SIG-M5 (cell line): ENCODE measurements at places on chromosomes 5 and 9.

DNA sequence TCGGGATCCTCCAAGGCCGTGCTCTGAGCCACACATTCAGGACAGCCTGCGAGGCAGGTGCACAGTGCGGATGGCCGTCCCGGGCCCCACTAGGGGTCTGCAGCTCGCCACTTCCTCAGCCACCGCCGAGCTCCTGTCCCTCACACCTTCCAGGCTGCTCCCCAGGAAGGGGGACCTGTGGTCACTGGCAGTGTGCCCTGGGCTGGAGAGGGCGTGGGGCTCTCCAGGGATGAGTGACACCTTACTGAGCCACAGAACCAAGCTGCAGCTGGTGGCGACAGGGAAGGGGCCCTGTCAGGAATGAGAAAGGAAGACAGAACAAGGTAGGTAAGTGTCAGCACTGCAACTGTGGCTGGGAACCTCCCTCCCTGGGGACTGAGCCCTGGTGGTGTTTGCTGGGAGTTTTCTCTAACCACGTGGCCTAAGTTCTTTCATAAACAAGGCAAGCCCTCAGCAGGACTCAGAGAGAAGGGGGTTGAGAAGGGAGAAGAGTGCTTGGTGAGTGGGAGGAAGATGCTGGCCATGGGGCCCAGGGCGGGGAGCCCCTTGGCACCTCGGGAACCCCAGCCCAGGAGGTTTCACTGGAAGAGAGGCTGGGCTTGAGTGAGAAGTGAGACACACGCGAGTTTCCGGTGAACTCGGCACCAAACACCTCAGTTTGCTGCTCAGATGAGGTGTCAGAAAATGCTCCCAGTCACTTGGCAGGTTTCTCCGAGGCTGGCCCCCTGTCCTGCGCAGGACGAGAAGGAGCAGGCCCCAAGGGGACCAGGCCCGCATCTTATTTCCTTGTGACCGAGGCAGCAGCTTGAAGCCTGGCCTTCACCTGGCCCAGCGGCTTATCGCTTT, 5.2 kb downstream of the IL13 start:
- DNase-seq = no peak

DNA sequence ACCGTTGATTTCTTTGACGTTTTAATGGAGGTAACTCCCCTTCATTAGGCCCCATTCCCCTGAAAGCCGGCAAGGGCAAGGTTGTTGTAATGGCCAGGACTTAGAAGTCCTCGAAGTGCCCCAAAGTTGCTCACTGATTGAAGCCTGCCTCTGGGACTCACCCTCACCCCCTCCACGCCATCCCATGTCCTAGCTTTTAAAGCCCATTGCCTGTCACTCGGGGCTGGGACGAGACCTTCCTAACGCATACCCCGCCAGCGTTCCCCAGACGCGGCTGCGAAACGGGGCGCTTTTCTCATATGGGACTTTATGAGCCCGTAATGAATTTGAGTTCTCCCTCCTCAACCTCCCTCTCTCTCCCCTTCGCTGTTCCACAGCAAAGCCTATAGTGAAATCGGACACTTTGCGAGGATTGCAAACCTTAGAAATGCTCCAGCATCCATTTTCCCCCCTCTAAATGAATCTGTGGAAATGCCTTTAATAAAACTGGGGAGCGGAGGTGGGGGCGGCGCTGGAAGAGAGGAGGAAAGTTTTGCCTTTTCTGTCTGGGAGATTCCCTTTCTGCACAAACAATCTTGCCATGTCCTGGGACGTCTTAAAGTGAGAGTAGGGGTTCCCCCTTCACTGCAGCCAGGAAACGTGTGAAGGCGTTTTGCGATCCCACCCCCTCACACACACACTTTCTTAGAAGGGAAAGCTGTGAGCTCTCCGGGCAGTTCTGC, 1.5 kb downstream of the PAPPA start:
- no peak for DNase-seq

- no peak for DNase-seq
These were observed 94.3 kb upstream of the IL7R start for GRCh38 chr5:35762368-35762767.

DNA sequence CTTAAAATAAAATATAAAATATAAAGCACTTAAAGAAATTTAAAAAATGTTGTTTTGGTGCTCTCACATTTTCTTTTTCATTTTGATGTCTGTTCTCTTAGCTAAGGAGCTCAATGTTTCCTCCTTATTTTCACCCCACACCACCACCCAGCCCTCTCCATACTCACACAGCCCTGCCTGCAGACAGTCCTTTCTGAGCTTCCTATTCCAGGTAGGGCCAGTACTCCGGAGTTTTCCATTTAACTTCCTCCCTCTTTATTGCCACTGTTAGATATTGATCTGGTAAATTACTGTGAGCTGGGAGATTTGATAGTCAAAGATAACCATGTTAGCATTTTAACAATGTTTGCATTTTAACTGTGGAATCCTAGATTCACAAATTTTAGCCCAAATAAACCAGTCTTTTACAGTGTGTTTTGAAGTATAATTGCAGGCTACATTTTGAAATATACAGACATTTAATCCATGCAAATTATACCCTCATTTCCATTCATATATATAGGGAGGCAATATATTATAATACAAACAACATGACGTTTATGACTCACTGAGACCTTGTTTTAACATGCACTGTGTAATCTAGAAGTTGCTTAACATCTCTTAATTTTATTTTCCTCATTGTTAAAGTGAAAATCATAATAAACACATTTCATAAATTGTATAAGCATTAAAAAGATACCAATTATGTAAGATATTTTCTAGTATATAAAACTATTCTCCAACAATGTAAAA, 927.1 kb downstream of the NR2F1-AS1 start:
- DNase-seq = no peak

DNA sequence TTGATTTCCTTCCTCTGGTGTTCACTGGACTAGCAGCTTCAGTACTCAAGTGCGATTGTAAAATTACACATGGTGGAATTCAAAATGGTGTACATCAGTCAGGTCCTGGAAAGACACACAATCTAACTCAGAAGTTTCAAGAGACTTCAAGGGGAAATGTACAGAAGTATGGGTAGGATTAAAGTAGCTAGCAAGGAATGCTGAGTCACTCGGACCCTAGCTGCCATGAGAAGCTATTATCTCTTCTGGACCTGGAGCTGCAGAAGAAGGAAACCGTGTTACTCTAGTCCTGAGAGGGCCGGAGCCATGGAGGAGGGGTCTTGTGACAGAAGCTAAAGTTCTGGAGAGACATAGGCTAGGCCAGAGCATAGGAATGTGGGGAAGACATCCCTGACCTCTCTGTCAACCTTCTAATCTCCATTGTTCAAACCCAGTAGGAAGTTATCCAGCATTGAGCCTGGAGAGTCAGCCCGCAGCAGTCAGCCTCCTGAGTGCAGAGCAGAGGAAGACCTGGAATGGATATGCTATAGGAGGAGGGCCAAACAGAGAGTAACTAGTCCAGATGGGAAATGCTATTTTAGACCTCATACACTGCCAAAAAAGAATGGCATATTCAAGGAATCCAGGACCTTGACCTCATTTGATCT, 84.3 kb downstream of the GHR start:
- DNase-seq = no peak

- no peak for DNase-seq
These were observed 368.3 kb upstream of the SPATA31A5 start for GRCh38 chr9:60545878-60546385.

DNA sequence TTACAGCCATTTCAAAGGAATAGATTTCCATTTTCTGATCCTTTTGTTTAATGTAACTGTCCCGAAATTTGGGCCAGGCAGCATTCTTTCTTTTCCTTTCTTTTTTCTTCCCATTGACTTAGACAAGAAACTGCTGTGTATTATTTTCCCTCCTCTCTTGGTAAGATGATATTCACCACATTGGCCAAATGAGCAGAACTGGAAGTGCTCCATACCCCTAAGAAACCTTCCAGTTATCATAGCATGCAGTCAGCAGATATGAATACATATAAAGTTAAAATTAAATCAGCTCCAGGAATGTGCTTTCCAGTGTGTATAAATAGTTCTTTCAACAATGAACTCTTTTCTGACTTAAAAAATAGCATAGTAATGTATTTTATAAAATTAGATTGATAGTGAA, 168.5 kb upstream of the GAS1 start:
- no peak for DNase-seq
